Neural cell (in vitro differentiated cells): ENCODE measurements at places on chromosomes 5 and 9. TPM values are rescaled to one million over a fixed set of nuclear protein-coding genes. Genes with fewer than 3 reads are reported as not detected.

Gene LCP2
- not detected in 2 replicates for polyA plus RNA-seq

Gene TRIM7
- polyA plus RNA-seq, result 1.4 and 2.1 TPM in 2 replicates

Gene EXOC3
- 27.7 and 33.6 TPM in 2 replicates for polyA plus RNA-seq

Gene CAVIN4
- polyA plus RNA-seq, result 14.5 and 15.3 TPM in 2 replicates

Gene RORB
- 0.54 and 0.77 TPM in 2 replicates for polyA plus RNA-seq

Gene PJA2
- polyA plus RNA-seq, result 127 and 142 TPM in 2 replicates

Gene IL17B
- polyA plus RNA-seq, result not detected in 2 replicates

Gene CCDC171
- 9.1 and 15.8 TPM in 2 replicates for polyA plus RNA-seq

Gene PFN3
- polyA plus RNA-seq, result not detected in 2 replicates

Gene KCNIP1
- polyA plus RNA-seq, result 13.5 and 13.8 TPM in 2 replicates

Gene BTNL8
- not detected in 2 replicates for polyA plus RNA-seq

Gene GABRP
- not detected in 2 replicates for polyA plus RNA-seq

Gene FBP2
- not detected in 2 replicates for polyA plus RNA-seq

Gene PLAC8L1
- polyA plus RNA-seq, result 0.93 and 1.2 TPM in 2 replicates

Gene ARID3C
- polyA plus RNA-seq, result 2.1 and 2.8 TPM in 2 replicates

Gene FOXD4L3
- not detected in 2 replicates for polyA plus RNA-seq

Gene MEGF10
- polyA plus RNA-seq, result 0.05 and 0.18 TPM in 2 replicates

Gene PRDM9
- polyA plus RNA-seq, result not detected in 2 replicates

Gene HBEGF
- 6.7 and 9.8 TPM in 2 replicates for polyA plus RNA-seq

Gene TLX3
- polyA plus RNA-seq, result not detected in 2 replicates
